Psoas muscle (tissue), 8 donors: ENCODE measurements at places on chromosomes 4 and X. TPM values are rescaled to one million over a fixed set of nuclear protein-coding genes. Genes with fewer than 3 reads are reported as not detected.

Gene CHIC1
- total RNA-seq, result 1.9 TPM

Gene SOX3
- total RNA-seq, result not detected

Gene CYSLTR1
- total RNA-seq, result 0.48 TPM

Gene LPAR4
- total RNA-seq, result not detected

Gene CLDN22
- not detected for total RNA-seq

DNA sequence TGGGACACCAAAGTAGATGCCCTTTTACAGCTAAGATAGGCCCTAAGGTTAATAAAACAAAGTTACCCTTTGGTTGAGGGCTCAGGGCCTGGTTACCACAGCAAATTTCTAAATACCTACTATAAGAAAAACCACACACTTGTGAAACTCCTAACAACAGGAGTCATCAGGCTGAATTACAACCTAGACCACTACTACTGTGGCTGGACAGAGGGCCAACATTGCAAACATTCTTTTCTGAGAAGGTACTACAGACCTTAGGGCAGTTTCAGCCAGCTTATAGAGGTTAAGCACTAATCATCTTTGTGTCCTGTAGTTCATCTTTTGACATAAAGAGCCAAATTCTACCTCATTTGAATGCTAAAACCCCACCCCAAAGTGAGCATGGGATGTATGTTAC lies 504.0 kb downstream of the RAPGEF2 start:
- H3K36me3 ChIP-seq, result no peaks in the 10 kb centered on the region
- H3K27me3 ChIP-seq, result no peaks in the 10 kb centered on the region
- no peak for DNase-seq
- no peaks in the 10 kb centered on the region for H3K4me1 ChIP-seq

DNA sequence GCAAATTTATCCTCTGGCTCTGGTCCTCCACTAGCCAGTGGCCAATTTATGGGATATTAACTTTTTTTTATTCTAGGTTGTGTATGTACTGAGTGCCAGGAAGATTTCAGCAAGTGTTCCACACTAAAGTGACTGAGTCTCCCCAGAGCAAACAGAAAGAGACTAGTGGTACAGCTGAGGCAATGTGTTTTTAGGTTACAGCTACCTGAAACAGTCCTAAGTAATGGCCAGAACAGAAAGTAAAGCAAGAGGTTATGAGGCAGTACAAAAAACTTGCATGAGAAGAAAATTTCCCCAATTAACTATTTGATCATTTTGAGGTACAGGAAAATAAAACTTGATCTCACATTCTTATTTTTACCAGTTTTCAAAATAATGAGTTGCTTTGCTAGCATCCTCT lies 31.2 kb downstream of the PRDM8 start:
- DNase-seq, result no peak
- H3K36me3 ChIP-seq, result no peaks in the 10 kb centered on the region
- no peak overlapping the region for H3K27ac ChIP-seq

GRCh38 chr4:173517781-173518424 lies 12.1 kb downstream of the HAND2 start:
- H3K27ac ChIP-seq, result no peak overlapping the region
- peaks cover 11% of the 10 kb centered on the region for H3K4me1 ChIP-seq
- peaks cover 8% of the 10 kb centered on the region for H3K27me3 ChIP-seq
- no peak for DNase-seq
- no peaks in the 10 kb centered on the region for H3K36me3 ChIP-seq
- no peak overlapping the region for H3K4me3 ChIP-seq

GRCh38 chrX:50705042-50705441 lies 109.0 kb downstream of the SHROOM4 start:
- no peak for DNase-seq
- no peak overlapping the region for H3K4me3 ChIP-seq
- H3K27ac ChIP-seq, result no peak overlapping the region
- H3K27me3 ChIP-seq, result peaks cover 28% of the 10 kb centered on the region
- H3K4me1 ChIP-seq, result no peaks in the 10 kb centered on the region

DNA sequence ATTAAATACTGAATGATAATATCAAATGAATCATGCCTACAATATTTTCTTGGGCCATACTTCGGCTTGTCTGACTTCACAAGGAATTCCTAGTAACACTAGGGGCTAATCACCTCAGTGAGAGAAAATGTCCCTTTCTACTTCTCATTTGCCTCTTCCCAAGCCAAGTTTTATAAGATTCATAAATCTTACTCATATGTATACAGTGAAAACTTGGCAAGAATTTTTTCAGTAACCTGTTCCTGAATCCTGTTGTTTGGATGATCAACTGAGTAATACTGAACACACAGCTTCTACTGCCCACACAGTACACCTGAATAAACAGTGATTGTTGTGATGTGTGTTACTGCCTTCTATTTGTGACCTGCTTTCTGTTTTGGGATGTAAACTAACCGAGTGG lies 16.5 kb downstream of the TMPRSS11E start:
- no peaks in the 10 kb centered on the region for H3K36me3 ChIP-seq
- no peak overlapping the region for H3K4me3 ChIP-seq
- no peaks in the 10 kb centered on the region for H3K27me3 ChIP-seq
- no peaks in the 10 kb centered on the region for H3K4me1 ChIP-seq

DNA sequence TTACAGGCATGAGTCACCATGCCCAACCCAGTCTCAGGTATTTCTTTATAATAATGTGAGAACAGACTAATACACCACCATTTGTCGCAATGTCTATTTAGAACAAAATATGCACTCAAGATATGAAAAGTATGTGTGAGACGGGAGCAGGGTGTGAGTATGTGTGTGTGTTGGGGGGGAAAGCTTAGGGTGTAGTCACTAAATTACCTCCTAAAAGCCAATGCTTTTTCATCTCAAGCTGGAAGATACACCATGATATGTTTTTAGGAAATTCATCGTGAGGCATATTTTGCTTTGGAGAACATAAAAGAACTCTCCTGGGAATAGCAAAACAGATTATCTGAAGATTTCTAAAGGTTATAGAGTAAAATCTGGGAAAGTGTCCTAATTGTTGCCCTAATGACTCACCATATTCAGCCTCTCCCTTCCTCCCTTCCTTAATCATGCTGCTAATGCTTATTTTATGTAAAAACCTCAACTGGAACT lies 262.7 kb downstream of the PDHA2 start:
- H3K27ac ChIP-seq, result no peak overlapping the region
- H3K27me3 ChIP-seq, result no peaks in the 10 kb centered on the region
- H3K4me3 ChIP-seq, result no peak overlapping the region
- H3K36me3 ChIP-seq, result no peaks in the 10 kb centered on the region

- no peaks in the 10 kb centered on the region for H3K36me3 ChIP-seq
- DNase-seq, result no peak
- H3K4me3 ChIP-seq, result no peak overlapping the region
- no peak overlapping the region for H3K27ac ChIP-seq
- no peaks in the 10 kb centered on the region for H3K27me3 ChIP-seq
Measured at GRCh38 chr4:33989820-33990443, 2254.4 kb downstream of the ARAP2 start.

DNA sequence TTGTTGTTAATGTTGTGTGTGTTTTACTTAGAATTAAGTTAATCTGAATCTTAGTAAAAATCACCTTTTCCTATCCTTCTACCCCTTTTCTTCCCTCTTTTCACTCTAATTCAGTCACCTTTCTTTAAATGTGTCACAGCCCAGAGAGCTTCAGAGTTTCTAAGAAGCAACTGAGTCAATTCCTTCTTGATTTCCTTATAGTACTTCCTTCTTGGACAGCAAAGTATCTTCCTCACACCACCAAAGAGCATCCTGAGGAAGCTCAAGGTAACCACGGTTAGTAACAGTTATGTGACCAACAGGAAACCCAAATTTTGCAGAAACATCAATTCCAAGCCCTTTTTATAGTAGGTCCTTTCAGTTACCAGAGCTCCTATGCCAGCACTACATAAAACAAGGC lies 243.2 kb upstream of the BMP3 start:
- DNase-seq, result no peak
- no peaks in the 10 kb centered on the region for H3K27me3 ChIP-seq
- no peak overlapping the region for H3K27ac ChIP-seq
- H3K4me1 ChIP-seq, result no peaks in the 10 kb centered on the region

GRCh38 chrX:54452920-54453319 lies 12.7 kb downstream of the TSR2 start:
- H3K4me3 ChIP-seq, result no peak overlapping the region
- no peaks in the 10 kb centered on the region for H3K27me3 ChIP-seq
- H3K4me1 ChIP-seq, result no peaks in the 10 kb centered on the region
- no peak overlapping the region for H3K27ac ChIP-seq
- DNase-seq, result no peak
